ENCODE measurements at places on chromosomes 5 and 9.

GRCh38 chr5:180974612-180975315 lies 13.9 kb upstream of the BTNL3 start:
- DNase-seq = no peak

DNA sequence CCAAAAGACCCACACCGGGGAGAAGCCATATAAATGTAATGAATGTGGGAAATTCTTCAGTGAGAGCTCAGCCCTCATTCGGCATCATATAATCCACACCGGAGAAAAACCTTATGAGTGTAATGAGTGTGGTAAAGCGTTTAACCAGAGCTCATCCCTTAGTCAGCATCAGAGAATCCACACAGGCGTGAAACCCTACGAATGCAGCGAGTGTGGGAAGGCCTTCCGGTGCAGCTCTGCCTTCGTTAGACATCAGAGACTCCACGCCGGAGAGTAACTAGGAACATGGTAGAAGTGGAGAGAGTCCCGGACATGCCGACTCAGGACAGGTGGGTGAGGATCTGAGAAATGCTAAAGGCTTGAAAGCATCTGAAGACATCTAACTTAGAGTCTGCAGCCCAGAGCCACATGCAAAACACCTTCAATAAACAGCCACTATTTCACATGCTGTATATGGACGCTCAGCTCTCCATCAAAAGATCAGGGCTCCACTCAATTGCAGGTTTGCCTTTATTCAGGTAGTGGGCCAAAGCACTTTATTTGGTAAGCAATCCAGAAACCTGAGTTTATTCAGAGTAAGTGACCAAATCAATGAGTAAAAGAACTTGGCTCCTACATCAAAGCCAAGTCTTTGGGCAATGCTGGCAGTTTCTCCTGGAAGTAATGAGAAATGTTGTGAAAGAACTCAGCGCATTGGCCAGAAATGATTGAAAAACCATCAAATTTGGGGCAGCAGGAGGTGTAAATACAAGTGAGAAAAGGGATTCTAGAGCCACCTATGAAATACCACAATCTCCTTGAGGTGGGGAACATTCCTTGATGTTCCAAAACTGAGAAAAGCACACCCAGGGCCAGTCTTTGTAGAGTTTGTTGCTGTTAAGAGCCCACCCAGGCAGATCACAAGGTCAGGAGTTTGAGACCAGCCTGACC lies 6.0 kb downstream of the RPL12 start:
- no peak for DNase-seq

DNA sequence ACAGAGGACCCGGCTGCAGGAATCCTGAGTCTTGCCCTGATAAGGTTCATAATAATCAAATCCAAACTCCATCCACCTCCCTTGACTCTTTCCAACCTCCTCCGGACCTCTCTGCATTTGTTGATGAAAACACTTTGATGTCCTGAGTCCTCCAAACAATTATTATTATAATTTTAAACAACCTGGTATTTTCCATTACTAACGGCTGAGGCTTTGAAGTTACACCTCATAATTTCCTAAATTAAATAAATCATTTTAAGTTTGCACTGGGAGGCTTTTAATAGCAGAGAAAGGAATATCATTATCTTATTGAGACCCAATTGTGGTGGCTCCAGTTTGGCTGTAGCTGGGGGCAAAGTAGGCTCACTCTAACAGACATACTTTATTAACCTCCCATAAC lies 9.5 kb downstream of the MSX2 start:
- no peak for DNase-seq

GRCh38 chr9:133543772-133544467 lies 9.4 kb downstream of the ADAMTSL2 start:
- DNase-seq = no peak

- DNase-seq = no peak
These were observed 181.9 kb downstream of the ZNF462 start for GRCh38 chr9:107044872-107045271.

GRCh38 chr9:107895501-107896001 lies 406.0 kb upstream of the KLF4 start:
- DNase-seq = no peak

All from dorsolateral prefrontal cortex (tissue), 122 donors.